ENCODE measurements at places on chromosomes 2 and 18.

- no peak for DNase-seq
Observed at GRCh38 chr2:15905267-15905645, 35.1 kb upstream of the MYCN start.

- DNase-seq, result no peak
Observed at GRCh38 chr2:182316950-182317349, 109.9 kb downstream of the PDE1A start.

- no peak for DNase-seq
Observed at GRCh38 chr2:102951249-102951648, 189.4 kb downstream of the TMEM182 start.

- DNase-seq, result no peak
Observed at GRCh38 chr18:71223486-71223885, 934.6 kb downstream of the SOCS6 start.

GRCh38 chr2:73215254-73215653 lies 1.2 kb downstream of the SMYD5 start:
- DNase-seq, result no peak

GRCh38 chr2:76311728-76312127 lies 601.0 kb upstream of the GCFC2 start:
- DNase-seq, result no peak

- peak; percentile 57 for DNase-seq
Observed at GRCh38 chr2:160493227-160494028, at the start of gene RBMS1. Gene RBMS1, minus strand, starts transcription at chr2:160493807. Its CDS starts 444 bp downstream, at chr2:160493363.

DNA sequence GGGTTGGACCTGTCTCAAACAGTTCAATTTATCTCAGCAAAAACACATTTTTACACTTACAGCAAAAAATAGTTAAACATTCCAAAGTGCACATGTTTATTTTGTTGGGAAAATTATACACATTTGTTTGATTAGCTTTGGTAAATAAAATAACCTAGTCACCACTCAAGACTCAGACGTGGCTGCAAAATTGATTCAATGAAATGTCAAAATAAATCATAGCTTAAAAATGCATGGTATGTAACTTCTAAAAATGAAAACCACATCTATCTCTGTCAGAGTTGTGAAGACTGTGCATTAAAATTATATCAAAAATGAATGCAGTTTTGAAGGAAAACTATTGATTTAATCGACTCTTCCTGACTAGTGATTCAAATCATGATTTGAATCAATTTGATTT lies 56.7 kb downstream of the GALNT14 start:
- DNase-seq, result no peak

GRCh38 chr2:64477979-64478378 lies 24.0 kb downstream of the LGALSL start:
- DNase-seq, result no peak

DNA sequence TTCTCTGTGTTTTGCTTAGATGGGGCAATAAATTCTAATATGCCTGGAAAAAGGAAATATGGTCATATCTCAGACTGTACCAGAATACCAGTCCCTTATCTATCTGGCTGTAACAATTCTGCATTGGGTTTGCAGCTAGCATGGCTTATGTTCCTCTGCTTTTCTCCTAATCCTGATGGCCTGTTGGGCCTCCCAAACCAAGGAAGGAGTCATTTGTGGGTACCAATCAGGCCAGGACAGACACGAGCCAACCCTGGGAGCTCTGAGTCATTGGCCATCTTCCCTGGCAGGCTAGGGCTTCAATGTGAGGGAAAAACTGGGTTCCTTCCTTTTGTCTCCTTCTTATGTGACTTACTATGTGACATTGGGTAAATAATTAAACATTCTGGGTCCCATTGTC lies 12.0 kb downstream of the SMARCAL1 start:
- DNase-seq, result no peak

GRCh38 chr2:61690078-61690596 lies 152.0 kb upstream of the XPO1 start:
- DNase-seq, result no peak

- no peak for DNase-seq
Observed at GRCh38 chr2:120437604-120438000, 91.7 kb downstream of the INHBB start.

DNA sequence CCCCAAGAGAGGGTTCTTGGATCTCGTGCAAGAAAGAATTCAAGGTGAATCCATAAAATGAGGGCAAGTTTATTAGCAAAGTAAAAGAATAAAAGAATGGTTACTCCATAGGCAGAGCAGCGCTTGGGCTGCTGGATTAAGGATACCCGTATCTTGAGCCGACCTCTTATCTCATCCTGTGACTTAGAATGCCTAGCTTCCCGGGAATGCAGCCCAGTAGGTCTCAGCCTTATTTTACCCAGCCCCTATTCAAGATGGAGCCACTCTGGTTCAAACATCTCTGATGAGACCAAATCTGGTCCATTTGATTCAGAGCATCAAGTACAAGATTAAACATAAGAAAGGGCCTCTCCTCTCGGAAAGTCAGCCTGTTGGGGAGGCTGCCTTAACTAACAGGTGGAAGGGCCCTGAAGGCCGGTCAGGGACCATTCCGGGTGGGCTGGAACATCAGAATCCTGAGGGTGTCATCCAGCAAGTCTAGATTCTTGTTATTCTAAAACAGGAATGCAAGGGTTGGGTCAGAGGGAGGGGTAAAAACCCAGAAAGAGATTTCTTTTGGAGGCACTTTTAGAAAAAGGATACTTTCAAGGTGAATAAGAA lies 5.8 kb downstream of the PSD4 start:
- DNase-seq, result no peak

- no peak for DNase-seq
Observed at GRCh38 chr2:191730263-191730662, 52.3 kb downstream of the NABP1 start.
